Right lobe of liver (tissue), 6 donors: ENCODE measurements at places on chromosomes 12 and 14. TPM values are rescaled to one million over a fixed set of nuclear protein-coding genes. Genes with fewer than 3 reads are reported as not detected.

DNA sequence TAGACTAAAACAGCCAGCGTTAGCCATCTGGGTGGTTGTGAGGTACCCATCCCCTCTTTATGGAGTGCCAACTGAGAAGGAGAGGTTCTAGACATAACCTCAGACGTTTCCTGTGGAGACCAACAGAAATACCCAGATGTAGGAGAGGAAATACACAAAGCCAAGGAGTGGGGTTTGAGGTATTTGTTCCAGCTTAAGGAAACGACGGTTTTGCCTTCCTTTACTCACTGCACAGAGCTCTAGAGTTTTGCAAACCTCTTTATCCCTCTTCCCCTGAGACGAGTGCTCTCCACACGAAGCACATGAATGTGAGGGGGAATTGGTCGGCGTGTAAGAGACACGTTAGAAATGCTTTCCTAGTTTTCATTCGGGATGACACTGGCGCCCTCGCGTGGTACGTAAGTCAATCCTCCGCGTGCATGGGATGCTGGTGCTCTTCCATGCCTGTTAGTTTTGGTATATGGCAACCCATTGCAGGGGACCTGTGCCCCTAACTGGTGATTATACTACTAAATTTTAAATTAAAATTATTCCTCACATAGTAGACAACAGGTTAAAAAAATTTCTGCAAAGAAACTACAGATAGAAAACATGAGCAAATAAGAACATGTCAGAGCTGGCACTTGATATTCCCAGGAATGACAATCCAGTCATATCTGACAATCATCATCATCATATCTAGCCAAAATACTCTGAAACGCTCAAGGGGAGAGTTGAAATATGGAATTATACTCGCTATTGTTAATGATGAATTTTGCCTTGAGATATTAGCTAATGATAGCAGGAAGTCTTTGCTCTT, 121.7 kb downstream of the PPM1H start:
- H3K27me3 ChIP-seq: no peaks in the 10 kb centered on the region
- no peaks in the 10 kb centered on the region for H3K36me3 ChIP-seq
- H3K4me3 ChIP-seq: no peak overlapping the region
- no peaks in the 10 kb centered on the region for H3K4me1 ChIP-seq
- H3K27ac ChIP-seq: no peak overlapping the region
- peak; percentile 57 for DNase-seq

GRCh38 chr14:34081576-34082136, 130.8 kb upstream of the EGLN3 start:
- no peaks in the 10 kb centered on the region for H3K4me1 ChIP-seq
- H3K27ac ChIP-seq: no peak overlapping the region
- no peaks in the 10 kb centered on the region for H3K36me3 ChIP-seq
- H3K4me3 ChIP-seq: no peak overlapping the region
- no peak for DNase-seq

Gene ARID4A
- total RNA-seq: 8.2 TPM

- H3K27ac ChIP-seq: no peak overlapping the region
- H3K4me1 ChIP-seq: no peaks in the 10 kb centered on the region
- no peak for DNase-seq
These were observed 29.2 kb downstream of the ITPK1 start for GRCh38 chr14:93086441-93087055.

Gene OR6C6
- not detected for total RNA-seq

DNA sequence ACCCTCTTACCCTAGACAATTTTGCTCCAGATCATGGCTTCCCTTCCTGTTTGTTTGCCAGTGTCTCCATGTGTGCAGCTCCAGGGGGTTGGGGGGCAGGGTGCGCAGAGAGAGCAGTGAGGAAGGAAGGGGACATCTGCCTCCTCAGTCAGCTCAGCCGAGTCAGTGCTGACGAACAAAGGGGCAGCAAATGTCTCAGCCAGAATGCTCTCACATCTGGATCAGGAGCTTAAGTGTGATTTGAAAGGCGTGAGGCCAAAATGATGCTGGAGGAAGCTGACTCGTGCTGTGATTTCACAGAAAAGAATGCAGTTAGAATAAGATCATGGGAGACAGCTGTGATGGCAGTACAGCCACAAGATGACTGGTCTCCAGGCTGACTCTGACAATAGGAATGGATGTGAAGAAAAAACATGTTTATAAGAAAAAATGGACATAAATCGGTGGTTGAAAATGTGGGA, 27.1 kb upstream of the CDK17 start:
- DNase-seq: no peak
- no peaks in the 10 kb centered on the region for H3K27me3 ChIP-seq
- no peak overlapping the region for H3K4me3 ChIP-seq
- no peak overlapping the region for H3K27ac ChIP-seq

Gene RASSF9
- 0.62 TPM for total RNA-seq

Gene SERPINA9
- total RNA-seq: not detected

Gene PLD4
- 0.12 TPM for total RNA-seq

DNA sequence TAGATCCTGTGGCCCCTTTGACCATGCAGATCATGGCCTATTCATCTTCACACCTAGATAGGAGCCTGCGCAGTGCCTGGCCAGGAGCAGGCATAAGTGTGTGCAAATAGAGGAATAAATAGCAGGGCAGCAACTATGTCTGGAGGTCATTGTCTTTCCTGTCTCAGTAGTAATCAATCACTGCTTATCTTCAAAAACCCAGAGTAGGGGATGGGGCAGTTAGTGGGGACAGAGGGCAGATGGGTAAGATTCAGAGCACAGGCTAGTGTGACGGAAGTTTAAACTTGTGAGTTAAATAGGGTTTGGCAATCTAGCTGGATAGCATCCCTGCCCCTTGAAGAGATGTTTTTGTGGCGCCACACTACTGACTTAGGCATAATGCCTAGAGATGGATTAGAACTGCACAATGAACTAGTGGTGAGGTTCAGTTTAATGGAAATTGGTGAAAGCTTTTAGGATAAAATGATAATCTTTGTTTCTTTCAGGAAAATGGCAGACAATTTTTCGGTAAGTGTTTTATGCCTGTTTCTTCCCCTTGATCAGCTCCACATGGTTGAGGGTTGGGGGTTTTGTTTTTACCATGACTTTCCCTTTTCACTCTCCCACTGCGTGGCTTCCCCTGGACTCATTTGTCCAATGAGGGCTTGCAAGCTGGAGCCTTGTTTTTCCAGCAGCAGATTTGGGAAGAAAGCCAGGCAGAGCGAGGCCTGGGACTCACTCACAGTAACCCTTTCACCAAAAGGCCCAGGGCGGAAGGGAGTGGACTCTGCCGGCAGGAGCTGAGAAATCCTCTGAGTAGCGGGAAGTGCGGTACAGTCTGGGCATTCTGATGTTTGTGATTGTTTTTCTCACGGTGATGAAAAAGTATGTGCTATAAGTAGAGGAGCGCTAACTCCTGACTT, 8.1 kb downstream of the LGALS3 start:
- H3K27ac ChIP-seq: no peak overlapping the region
- no peak overlapping the region for H3K4me3 ChIP-seq
- H3K36me3 ChIP-seq: no peaks in the 10 kb centered on the region
